ENCODE measurements at places on chromosomes 3 and 15.
A peak's percentile ranks its signal among the peaks of the same experiment; 100 is the strongest.

DNA sequence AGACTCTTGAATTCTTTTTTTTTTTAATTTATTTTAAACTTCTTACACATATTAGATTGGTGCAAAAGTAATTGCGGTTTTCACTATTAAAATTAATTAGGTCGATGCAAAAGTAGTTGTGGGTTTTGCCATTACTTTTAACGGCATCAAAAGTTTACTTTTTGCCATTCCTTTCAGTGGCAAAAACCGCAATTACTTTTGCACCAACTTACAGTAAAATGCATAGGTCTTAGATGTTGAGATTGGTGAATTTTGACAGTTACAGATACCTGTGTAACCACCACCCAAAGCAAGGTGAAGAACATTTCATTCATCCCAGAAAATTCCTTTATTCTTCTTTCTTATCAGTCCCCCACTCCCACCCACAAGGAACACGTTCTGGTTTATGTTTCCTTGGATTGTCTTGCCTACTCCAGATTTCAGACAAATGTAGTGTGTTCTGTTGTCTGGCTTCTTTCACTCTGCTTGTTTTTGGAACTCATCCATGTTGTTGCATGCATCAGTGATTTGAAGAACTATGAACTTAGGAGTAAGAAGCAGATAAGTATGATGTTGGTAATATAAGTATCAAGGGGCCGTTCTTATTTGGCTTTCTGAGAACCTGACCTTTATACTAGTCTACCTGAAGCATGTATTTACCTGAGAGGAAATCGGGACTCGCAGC is 198.4 kb upstream of the UBE2E1 start:
- DNase-seq: no peak

- DNase-seq: no peak
These were observed 91.3 kb upstream of the ATP10A start for GRCh38 chr15:25954398-25954797.

- DNase-seq: no peak
These were observed 16.5 kb upstream of the PAQR5 start for GRCh38 chr15:69282104-69282743.

DNA sequence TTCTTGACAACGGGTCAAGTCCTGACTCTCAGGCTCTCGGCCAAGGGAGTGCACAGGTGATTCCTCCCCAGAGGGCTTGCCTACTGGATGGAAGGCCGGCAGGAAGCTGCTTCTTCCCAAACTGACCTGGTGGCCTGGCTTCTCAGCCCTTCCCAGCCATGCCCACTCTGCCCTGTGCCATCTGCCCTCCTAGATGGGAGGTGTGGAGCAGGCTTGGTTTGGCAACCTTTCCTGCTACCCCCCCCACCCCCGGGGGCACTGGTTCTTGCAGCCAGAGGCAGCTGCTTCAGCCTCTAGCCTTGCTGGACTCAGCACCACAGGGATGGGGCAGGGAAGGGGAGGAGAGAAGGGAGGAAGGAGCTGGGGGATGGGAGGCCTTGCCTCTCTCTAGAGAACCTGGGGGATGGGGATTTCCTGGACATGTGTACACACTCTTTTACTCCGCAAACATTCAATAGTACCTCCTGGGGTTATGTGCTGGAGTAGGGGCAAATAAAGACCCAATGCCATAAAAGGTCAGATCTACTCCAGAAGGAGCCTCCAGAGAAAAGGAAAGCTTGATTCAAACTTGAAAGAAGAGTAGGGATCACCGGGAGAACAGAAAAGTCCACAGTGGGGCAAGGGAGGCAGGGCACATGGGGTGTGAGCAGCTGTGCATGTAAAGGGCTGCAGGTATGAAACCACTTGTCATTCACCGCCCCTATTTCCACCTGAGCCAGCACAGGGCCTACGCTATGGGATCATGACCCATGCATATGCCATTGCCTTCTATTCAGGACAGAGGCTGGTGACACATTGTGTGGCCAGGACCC is 4.2 kb upstream of the DAPK2 start:
- no peak for DNase-seq

DNA sequence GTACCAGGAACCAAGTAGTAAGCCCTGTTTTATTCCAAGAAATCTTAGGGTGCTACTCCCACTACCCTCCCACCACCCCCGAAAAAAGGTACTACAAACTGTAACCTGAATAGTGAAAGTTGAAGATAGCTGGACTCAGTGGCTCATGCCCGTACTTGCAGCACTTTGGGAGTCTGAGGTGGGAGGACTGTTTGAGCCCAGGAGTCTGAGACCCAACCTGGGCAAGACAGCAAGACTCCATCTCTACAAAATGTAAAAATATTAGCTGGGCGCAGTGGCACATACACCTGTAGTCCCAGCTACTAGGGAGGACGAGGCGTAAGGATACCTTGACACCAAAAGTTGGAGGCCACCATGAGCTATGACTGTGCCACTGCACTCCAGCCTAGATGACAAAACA is 7.9 kb downstream of the RHOA start:
- no peak for DNase-seq

GRCh38 chr15:27342991-27343390 is 372.0 kb downstream of the GABRG3 start:
- no peak for DNase-seq

- no peak for DNase-seq
These were observed 1.7 kb upstream of the GPR62 start for GRCh38 chr3:51953445-51953844.

DNA sequence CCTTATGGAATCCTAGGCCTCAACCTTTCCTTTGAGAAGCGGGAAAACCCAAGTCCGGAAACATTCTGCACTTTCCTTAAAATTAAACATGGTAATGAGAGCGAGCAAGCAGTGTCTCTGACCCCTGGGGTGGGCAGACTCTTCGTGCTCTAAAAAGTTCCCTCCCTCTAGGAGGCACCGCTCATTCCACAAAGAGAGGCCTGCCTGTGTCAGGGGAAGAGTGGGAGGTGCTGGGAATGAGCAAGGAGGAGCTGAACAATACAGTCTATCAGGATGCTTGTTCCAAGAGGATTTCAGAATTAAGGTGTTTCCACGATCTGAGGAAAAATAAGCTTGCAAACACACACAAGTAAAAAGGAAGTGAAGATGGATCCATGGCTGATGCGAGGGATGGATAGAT is 6.0 kb upstream of the RLBP1 start:
- no peak for DNase-seq

GRCh38 chr3:128282380-128283196 is 129.3 kb downstream of the EEFSEC start:
- DNase-seq: no peak

DNA sequence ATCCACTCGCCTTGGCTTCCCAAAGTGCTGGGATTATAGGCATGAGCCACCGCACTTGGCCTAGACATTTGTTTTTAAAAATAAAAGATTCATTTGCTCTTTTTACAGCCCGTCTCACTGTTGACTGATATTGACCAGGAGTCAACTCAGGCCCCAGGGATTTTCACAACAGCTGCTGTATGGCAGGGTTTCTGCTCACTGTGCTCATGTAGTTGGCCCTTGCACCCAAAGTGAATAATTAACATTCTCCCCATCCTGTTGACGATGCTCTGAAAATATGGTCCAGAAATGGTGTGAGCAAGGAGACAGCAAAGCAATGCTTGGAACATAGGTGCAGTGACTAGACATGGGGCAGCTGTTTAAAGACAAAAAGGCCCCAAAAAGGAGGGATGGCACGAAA is 2.9 kb upstream of the CCR5 start:
- DNase-seq: no peak

DNA sequence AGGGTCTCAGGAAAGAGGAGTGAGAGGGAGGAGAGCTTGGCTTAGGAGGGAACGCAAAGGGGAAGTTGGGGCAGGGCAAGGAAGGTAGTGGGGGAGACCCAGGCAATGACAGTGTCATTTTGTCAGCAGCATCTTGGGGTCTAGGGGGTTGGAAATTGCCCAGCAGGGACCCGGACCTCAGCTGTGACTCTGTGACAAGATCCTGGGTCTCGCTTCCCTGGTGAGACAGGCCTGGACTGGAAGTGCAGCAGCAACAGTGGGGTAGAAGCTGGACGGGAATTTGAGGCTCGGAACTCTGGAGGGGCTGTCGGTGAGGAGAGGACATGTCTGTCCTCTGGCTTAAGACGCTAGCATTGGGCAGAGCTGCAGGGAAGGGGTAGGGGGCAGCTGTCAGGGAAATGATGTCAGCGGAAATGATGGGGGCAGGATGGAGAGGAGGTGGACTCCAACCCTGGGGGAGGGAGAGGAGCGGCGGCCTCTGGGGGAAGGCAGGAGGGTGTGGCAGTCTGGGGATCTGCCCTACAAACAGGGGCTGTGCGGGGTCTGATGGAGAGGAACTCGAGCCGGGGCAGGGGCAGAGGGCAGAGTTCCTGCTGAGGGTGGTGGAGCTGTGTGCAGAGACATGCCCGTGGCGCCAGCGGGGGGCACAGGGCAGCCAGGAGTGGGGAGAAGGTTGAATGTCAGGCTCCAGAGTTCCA is 12.3 kb downstream of the ANPEP start:
- DNase-seq: no peak

GRCh38 chr3:139654637-139655365 is 23.0 kb downstream of the NMNAT3 start:
- DNase-seq: no peak

GRCh38 chr3:46690798-46691197 is 2.7 kb downstream of the ALS2CL start:
- DNase-seq: no peak

- DNase-seq: no peak
These were observed 170.9 kb upstream of the NR2E3 start for GRCh38 chr15:71639471-71639870.

GRCh38 chr3:121961283-121961682 is 60.8 kb downstream of the ILDR1 start:
- DNase-seq: no peak

- no peak for DNase-seq
These were observed 368.6 kb upstream of the C2CD4B start for GRCh38 chr15:62533687-62534086.

DNA sequence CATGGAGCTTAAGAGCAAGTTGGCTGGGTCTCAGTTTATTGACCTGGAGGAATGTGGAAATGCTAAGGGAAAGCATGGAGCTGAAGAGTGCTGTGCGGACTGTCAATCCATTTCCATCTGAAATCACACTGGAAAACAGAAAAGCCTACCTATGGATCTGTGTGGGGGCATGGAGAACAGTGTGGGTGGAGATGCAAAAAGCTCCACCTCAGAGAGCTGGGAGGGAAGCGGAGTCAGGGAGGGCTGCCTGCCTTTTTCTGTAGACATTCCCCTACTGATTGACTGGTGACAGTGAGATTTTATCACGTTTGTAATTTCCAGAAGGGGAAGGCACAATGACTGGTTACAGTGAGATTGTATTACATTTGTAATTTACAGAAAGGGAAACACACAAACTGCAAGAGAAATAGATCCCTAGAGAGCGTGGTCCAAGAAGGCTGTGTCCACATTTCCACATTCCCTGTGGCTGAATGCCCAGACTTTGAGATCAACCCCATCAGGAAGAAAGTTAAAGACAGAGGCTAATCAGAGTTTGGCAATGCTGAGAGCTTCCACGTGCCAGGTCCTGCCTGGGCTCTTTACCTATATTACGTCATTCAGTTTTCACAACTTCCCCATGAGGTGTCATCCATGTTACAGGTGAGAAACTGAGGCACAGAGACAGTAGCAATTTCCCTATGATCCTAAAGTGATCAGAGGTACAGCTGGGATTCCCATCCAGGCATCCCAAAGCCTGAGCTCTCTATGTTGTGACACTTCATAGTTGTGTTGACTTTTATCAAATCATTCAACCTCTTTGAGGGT is 67.7 kb upstream of the NSMCE3 start:
- DNase-seq: no peak

DNA sequence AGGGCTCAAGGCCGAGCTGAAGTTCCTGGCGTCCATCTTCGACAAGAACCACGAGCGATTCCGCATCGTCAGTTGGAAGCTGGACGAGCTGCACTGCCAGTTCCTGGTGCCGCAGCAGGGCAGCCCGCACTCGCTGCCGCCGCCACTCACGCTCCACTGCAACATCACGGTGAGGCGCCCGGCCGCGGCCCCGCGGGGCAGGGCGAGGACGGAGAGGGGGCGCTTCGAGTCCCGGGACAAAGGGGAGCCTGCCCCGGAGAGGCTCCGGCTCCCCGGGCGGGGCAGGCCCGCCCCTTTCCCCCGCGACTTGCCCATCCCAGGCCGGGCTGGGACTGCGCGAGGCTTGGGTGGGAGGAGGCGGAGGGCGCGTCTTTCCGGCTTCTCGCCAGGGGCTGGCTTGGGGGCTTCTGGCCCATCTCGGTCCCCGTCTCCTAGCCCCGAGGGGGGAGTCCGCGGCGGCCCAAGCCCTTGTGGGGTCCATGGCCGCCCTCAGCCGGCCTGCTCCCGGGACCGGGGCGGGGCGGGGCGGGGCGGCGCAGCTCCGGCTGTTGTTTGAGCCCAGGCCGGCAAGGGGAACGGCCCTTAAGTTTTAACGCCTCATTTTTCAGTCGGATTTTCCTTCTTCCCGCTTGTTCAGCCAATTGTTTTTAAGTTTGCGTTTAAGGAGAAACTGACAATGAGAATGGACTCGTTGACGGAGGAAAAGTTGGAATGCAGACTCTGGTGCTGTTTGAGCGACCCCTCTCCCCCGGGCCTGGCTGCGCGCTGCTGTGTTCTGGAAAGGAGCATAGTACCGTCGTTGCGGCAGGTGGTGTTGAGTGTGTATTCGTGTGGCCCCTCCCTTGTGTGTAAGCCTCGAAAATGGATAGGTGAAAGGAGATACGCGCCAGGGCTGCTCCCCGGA is 683 bp downstream of the UBE2Q2 start:
- peak; percentile 29 for DNase-seq

- no peak for DNase-seq
These were observed 314.0 kb downstream of the KBTBD8 start for GRCh38 chr3:67312155-67312554.

DNA sequence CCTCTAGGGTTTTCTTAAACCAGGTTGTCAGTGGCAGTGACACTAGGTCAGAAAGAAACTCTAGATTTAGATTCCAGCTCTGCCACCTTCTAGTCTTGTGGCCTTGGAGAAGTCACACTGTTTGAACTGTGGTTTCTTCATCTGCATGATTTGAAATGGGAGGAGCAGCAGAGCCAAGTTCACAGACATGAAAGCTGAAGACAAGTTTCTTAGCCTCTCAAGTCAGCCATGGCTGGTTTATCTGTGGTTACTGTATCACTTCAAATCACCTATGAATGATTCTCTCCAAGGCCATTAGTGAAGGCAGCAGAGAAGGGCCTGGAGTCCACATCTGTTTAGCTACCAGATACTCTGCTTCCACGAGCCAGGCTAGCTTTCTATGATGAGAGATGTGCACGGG is 15.6 kb downstream of the CLEC3B start:
- DNase-seq: no peak

Data from stimulated activated CD8-positive, alpha-beta memory T cell treated with anti-CD3 and anti-CD28 coated beads, Interleukin-7, amount 100 ng/mL, for 1 hour (primary cell).